Fibroblast of skin of abdomen (primary cell): ENCODE measurements at places on chromosomes 5 and 9.
A peak's percentile ranks its signal among the peaks of the same experiment; 100 is the strongest.

- DNase-seq, result no peak
Measured at GRCh38 chr5:60173667-60174066, 280.1 kb upstream of the PDE4D start.

- DNase-seq, result no peak
Measured at GRCh38 chr5:72622170-72622760, 115.1 kb upstream of the ZNF366 start.

GRCh38 chr9:72506615-72507014, 14.8 kb upstream of the TMC1 start:
- DNase-seq, result no peak

GRCh38 chr9:72349240-72349639, 15.8 kb downstream of the ZFAND5 start:
- no peak for DNase-seq

GRCh38 chr9:27861887-27862286, 288.6 kb upstream of the C9orf72 start:
- DNase-seq, result peak; percentile 71

DNA sequence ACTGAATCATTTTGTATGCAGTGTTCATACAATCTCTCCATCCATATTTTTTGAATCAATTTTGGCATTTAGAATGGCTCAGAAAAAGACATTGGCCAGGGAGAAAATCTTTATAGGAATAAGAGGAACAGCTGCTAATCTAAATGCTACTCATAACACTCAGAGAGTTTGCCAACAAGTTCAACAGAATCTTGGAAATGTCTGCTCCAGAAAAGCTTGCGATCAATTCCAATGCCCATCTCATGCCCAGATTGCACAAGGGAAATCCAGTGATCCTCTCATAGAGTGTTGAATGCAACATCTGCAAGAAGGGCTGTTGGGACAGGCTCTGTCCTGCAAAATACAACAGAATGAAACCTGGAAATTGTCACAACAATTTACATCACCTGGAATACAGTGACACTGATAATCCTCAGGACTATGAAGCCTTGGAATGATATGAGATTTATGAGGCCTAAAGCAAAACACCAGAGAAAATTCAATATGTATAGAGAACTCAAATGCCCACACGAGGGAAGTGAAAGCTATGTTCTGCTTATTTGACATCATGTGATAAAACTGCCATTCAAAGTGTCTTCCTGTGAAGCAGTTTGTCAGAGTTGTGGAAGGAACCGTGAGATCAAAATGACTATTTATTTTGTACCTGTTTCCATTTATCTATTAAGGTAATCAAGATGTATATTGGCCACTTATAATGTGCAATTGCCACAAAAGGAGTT, 190.1 kb downstream of the PARP8 start:
- no peak for DNase-seq

- no peak for DNase-seq
Measured at GRCh38 chr5:97846643-97847042, 663.6 kb upstream of the RIOK2 start.

DNA sequence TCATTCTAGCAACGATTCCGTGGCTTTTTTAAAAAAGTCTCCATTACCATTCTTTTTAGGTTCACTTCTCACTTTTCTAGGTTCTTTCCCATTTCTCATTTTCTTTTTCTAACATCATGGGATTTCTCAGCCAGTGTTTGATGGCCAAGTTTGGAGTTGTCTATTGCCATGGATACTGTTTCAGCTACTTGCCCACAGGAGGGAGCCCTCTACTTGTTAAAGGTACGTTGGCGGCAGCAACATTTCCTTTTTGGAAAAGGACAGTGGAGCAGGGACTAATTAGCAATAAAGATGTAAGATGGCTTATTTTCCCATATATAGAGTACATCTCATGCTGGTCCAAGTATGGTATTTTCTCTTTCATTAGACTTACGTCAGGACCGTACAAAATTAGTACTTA, 2257.5 kb upstream of the C9orf72 start:
- DNase-seq, result peak; percentile 37

DNA sequence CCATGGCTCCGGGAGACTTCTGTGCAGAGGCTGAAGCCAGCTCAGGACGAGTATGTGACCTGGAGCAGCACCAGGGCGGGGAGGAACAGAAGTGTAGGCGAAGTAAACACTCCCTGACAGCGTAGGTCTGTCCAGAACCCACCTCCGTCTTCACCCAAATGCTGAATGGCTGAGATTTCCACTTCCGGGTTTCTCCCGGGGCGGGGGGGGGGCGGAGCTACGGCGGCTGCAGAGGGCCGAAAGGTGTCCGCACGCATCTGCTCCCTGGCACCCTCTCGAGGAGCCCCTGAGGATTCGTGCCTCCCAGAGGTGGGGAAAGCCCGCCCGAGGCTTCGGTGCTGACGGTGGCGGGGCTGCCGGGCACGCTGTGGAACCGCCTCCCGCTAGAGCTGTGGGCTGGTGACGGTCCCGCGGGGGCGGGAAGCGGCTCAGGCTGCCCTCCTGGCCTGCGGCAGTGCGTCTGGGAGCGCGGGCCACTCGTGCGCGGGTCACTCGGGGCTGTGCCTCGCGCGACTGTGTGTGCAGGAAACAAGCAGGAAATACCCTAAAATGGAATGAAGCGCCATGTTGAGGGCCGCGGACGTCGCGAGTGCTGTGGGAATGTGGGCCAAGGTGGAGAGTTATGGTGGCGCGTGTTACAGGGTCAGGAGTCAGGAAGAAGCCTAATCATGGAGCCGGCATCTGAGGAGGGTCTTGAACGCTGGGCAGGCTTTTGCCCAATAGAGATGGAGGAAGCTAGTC, 1425.4 kb downstream of the FOXD4L5 start:
- DNase-seq, result no peak

DNA sequence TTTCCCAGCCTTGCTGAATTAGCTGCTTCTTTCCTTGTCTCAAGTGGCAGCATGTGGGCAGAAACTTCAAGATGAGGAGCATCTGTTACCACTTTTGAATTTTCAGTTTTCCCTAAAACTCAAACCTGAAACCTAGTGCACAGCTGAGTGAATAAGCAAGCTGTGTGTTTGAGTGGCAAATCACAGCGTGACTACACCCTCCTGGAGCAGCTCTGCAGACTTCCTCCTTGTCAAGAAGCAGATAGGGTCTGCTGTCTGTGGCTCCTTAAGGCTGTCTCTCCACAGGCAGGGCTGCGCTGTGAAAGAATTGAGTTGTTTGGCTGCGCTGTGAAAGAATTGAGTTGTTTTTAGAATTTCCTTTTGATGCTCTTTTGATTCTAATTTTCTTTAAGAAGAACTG, 179.7 kb upstream of the HAPLN1 start:
- peak; percentile 42 for DNase-seq

DNA sequence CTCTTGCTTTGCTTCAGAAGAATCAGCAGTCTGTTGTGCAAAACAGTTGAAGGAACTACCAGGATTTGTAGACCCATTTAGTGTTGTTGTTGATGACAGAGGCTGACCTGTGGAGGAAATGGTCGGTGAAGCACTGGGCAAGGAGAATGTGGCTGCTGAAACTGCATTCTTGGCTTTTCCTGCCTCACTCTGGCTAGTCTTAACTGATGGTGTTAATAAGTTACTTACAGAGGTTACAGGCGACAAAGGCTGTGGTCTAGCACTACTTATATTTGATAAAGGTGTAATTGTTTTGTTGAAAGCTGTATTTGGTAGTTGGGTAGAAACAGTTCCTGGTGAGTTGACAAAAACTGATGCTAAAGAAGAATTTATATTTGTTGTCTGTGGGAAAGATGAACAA, 31.5 kb downstream of the MLANA start:
- no peak for DNase-seq

DNA sequence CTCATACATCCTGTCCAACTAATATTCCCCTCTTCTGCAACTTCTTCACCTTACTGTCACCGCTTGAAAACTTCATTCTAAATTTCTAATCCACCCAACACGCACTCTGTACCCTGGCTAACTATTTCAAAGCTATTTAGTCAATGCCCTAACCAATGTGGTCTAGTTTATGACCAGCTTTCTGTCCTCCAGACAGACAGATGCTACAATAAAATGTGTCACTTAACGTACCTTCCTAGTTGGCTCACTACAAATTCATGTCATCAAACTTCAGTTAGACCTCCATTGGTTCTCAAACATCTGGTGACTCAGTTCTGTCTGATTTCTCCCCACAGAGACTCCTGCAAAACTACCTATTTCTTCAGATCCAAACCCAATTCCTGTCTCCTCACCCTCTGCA, 57.7 kb downstream of the FAM13B start:
- no peak for DNase-seq

DNA sequence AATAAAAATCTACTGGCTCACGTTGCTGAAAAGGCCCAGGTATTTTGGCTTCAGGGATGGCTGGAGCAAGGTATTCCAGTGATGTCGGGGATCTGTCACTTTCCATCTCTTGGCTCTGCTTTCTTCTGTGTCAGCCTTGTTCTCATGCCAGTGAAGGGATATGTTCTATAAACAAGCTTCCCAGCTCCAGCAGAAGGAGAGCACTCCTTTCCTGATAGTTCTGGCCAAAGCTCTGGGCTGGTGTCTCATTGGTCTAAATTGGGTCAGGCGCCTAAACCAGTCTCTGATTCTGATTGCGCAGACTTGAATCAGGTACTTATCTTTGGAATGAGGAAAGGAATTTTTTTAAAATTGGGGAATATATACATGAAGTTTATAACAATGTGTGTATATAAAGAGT, 5.1 kb downstream of the SNX30 start:
- no peak for DNase-seq
